ENCODE measurements at places on chromosomes 4 and X.
A peak's percentile ranks its signal among the peaks of the same experiment; 100 is the strongest.

DNA sequence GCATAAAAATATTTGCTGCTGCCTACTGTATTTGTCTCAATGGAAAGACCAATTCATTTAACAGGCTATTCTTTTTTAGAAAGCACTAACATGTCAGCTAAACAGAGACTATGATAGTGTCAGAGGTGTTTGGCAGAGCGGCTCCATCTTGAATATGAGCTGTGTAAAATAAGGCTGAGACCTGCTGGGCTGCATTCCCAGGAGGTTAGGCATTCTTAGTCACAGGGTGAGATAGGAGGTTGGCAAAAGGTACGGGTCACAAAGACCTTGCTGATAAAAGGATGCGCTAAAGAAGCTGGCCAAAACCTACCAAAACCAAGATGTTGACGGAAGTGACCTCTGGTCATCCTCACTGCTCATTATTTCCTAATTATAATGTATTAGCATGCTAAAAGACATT, 41.8 kb downstream of the NPY5R start:
- no peak for DNase-seq

DNA sequence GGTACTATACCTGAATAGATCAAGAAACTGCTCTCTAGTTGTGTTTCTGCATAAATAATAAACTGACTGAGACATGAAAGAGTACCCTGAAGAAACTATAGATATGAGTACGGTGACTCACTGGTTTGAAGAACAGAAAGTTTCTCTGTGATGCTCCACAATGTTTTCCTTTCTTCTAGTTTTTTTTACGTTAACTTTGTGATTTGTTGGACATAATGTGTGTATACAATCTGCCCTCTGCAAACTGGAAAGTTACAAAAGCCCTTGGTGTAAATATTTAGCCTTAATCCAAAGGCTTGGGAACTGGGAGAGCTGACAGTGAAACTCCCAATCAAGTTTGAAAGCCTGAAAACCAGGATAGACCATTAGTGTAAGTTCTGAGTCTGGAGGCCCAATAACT, 31.6 kb upstream of the PAPSS1 start:
- no peak for DNase-seq

DNA sequence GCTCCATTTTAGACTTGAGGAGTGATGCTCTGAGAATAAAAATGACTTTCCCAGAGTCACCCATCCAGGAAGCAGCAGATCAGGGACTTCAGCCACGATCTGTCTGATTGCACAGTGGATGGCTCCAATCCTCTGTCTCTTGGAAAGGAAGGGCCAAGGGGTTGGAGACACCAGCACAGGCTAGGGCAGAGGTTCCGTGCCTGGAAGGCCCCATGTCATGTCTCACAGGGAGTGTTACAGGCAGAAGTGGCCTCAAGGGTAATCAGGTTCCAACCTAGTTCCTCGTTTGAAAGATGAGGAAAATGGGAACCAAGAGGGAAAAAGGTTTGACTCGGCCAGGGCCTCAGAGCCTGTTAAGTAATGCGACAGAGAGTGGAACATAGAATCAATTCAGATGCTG, 160.0 kb downstream of the EFNB1 start:
- DNase-seq, result no peak

- DNase-seq, result no peak
Observed at GRCh38 chrX:30713061-30713525, 59.9 kb downstream of the GK start.

DNA sequence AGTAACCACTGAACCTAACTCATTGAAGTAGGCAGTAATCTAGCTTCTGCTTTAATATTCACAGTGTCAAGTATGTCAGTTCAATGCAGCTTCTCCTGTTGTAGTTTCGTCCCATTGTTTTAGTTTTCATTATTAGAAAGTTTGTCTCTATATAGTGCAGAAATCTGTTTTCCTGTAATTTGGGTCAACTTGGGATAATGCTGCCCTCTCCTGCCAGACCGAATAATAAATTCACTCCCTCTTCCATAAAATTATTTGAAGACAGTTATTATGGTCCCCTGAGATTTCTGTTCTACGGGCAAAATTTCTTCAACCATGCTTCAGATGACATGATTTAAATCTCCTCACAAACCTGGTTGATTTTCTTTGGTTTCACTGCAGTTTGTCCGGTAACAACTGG, 4.6 kb upstream of the LUZP4 start:
- no peak for DNase-seq

DNA sequence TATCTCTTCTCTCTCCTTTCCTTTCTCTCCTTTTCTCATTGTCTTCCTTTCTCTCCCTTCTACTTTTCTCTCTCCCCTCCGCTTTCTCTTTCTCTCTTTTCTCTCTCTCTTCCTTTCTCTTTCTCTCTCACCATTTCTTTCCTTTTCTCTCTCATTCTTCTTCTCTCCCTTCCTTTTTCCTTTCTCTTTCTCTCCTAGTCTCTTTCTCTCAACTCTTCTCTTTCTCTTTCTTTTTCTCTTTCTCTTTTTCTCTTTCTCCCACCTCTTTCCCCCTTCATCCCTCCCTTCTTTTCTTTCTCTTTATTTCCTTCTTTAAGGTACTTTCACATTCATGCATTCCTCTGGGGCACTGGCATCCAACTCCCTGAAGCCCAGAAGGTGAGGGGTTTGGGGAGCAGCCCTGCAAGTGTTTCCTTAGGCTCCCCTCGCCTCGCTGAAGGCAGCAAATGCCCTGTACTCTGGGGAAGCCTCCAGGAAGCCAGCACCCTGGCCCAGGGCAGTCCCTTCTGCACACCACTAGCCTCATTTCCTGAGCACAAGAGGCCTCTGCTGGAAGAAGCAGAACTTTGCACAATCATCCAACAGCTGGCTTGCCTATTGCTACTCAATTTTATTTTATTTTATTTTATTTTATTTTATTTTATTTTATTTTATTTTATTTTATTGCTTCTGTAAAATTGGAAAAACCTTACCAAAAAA, 124.2 kb downstream of the NFKB1 start:
- DNase-seq, result peak; percentile 65

All from T-helper 2 cell (primary cell).